ENCODE measurements at places on chromosomes 3 and 15.

GRCh38 chr15:65384505-65384894 is 6.7 kb upstream of the IGDCC3 start:
- no peak for DNase-seq

GRCh38 chr3:190352861-190353457 is 30.7 kb upstream of the CLDN1 start:
- no peak for DNase-seq

GRCh38 chr3:18008706-18009368 is 266.4 kb upstream of the TBC1D5 start:
- DNase-seq = no peak

- DNase-seq = no peak
Measured at GRCh38 chr15:80777137-80777536, 2.0 kb upstream of the CEMIP start.

DNA sequence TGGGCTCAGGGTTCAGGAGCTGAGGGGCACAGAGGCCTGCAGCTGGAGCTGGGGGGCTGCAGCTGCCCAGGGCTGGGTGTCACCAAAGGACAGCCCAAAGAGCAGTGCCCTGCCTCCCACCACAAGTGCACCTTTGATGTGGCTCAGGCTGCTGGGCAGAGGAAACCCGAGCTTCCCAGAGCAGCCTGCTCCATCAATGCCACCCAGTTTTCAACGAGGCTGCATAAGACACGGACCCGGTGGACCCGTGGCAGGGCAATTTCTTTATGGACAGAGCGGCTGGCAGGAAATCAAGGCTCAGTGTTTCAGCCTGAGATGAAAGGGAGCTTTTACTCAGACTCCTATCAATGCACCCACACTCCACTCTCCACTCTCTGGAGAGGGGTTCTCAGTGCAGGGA is 18.7 kb downstream of the SEMA5B start:
- DNase-seq = no peak

DNA sequence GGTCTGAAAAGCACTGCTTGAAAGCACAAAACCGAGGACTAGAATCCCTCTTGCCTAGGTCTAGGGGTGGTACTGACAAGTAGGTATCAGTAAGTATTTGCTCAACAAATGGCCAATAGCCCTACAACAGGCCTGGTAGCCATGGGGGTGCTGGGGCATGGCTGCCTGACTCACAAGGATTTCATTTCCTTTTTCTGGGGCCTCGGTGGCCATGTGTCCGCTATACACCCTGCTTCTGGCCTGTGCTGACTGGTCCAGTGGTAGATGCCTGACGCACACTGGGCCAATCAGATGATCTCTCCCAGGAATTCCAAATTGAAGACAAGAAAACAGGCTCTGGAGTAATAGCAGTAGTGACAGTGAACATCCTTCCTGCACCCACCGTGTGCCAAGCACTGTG is 29.4 kb downstream of the MELTF start:
- DNase-seq = no peak

- DNase-seq = no peak
Measured at GRCh38 chr3:72100080-72100511, 315.1 kb upstream of the PROK2 start.

GRCh38 chr3:109923431-109923830 is 586.1 kb upstream of the DPPA4 start:
- DNase-seq = no peak

- no peak for DNase-seq
Measured at GRCh38 chr3:30341851-30342250, 264.6 kb upstream of the TGFBR2 start.

DNA sequence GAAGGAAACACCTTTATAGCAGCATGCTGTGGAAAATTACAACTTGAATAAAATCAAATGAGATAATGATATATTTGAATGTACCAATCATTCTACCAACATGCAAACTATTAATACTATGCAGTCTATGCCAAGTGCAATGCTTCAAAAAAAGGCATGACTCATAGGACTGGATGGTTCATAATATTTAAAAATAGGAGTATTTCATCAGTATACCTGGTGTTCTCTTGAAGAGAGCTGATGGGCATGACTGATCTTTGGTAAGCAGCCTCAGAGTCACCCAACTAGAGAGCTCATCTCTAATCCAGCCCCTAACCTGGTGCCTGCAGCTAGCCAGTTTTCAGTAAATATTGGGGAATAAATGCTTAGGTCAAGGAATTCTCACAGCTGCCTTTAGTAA is 434.7 kb upstream of the ARRDC4 start:
- no peak for DNase-seq

GRCh38 chr3:69738315-69738714 is 949 bp upstream of the MITF start:
- DNase-seq = peak; percentile 18

DNA sequence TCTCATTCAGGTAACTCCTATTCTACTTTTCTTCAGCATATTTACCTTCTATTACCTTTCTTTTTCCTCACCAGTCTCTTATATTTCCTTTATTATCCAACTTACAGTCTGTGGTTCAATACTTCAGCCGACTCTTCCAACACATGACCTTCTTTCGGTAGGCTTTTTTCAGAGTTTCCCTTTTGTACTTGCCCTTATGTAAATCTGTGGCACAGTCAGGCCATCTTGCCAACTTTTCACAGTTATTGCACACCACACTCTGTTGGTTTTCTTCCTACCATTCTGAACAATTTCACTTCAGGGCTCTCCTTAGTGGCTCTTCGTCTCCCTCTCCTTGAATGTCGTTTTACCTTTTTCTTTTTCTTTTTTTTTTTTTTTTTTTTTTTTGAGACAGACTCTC is 427.8 kb downstream of the LPP start:
- no peak for DNase-seq
